Uterus (tissue), 4 donors: ENCODE measurements at places on chromosomes 5 and 9.
A peak's percentile ranks its signal among the peaks of the same experiment; 100 is the strongest.

DNA sequence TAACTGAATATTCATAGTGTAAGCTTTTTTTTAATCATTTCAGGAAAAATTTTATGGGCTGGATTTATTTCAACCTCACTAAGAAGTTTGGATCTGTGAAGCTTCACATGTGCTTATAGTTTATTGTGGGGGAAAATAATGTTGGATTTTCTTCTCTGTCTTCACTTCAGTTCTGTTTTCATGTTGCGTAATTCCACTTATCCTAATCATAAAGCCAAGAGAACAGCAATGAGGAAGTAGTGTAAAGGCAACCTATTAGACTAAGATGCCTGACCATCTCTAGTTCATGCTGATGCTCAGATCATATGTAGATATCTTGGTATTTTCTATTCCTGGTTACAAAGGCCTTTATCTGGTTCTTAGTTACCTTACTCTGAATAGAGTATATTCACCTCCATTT, 50.0 kb downstream of the CD180 start:
- no peak for DNase-seq

DNA sequence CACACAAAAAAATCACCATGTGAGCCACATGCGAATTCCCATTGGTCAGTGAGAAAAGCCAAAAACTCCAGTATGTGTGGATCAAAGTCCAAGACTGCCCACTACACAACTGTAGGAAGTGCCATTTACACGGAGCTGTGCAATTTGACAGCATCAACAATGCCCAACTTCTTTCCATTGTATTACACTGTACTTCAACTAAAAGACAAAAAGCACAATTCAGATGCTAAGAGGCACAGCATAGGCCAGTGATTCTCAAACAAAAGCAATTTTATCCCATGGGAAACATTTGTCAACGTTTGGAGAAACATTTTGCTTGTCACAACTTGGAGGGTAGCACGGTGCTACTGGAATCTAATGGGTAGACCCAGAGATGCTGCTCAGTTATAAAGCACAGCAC, 39.8 kb downstream of the IARS1 start:
- no peak for DNase-seq

GRCh38 chr9:71353720-71354119, 232.3 kb upstream of the TRPM3 start:
- DNase-seq: no peak

GRCh38 chr5:11432116-11432515, 472.1 kb downstream of the CTNND2 start:
- DNase-seq: no peak

DNA sequence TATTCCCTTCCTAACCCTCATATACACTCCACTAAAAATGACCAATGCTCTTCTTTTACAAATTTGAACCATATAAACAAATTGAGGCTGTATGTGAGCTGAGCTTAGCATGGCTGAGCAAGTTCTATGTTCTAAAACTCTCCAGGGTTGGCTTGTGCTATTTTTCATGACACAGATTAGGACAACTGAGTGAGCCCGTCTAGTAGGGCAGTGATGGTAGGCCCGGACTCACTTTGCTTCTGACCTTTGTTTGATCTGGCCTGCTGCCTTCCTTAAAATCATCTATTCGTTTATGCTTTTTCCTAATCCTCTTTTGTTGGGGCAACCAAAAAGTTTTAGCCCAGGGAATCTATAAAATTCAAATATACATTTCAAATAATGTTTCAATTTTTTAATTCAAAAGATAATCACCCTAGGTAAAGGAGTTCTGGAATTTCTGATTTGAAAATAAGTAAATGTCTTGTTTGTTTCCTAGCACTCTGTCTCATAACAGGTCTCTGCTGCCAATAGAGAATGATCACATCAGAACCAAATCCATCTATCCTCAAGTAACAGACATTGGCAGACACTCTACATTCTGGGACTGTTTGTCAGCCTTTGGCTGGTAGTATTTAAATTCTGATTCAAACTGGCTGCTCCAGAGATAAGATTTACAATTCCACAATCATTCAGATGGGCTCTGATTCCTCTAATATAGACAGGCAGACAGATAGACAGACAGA, 217.0 kb upstream of the TARS1 start:
- no peak for DNase-seq

- DNase-seq: no peak
Measured at GRCh38 chr5:135467871-135468485, 15.8 kb upstream of the TIFAB start.

- no peak for DNase-seq
Measured at GRCh38 chr5:74030371-74030770, 404.4 kb downstream of the ARHGEF28 start.

GRCh38 chr5:114243972-114244317, 117.9 kb upstream of the KCNN2 start:
- no peak for DNase-seq

DNA sequence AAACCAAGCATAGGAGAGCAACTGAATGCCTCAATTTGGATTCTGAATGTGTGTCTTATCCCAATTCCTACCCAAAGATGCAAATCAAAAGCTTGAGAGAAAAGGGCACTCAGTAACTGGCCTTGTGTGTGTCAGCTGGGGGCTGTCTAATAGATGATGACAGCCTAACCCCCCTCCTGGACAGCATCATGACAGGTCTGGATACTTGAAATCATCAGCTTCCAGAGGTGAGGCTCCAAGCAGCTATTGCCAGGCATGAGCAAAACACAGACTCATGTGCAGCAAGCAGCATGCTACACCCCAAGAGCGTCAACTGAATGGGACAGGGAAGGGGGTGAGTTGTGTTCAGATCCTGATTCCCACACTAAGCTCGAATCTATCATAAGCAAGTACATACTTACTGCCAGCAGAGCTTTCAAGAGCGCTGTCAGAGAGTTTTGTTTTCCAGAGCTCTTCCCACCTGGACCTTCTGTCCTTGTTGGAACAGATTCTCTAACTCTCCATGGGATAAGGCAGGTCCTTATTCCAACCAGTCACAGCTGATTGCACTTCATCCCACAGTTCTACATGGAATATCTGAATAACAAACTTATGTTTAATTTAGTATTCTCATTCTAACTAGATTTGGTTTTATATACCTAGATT, 467.5 kb downstream of the DTWD2 start:
- DNase-seq: no peak

DNA sequence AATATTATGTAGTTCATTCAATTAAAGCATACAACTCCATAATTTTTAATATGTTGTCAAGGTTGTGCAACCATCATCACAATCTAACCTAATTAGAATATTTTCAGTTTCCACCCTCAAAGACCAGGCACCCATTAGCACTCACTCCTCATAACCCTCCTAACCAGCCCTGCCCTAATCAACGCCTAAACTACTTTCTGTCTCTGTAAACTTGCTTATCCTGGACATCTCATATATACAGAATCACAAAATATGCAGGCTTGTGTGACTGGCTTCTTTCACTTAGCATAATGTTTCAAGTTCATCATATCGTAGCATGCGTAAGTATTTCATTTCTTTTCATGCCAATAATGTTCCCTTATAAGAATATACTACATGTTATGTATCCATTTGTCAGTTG, 134.8 kb upstream of the NFIL3 start:
- DNase-seq: no peak

GRCh38 chr9:135045928-135046738, 41.3 kb upstream of the OLFM1 start:
- DNase-seq: no peak

GRCh38 chr5:124724357-124725039, 21.9 kb downstream of the ZNF608 start:
- DNase-seq: no peak

DNA sequence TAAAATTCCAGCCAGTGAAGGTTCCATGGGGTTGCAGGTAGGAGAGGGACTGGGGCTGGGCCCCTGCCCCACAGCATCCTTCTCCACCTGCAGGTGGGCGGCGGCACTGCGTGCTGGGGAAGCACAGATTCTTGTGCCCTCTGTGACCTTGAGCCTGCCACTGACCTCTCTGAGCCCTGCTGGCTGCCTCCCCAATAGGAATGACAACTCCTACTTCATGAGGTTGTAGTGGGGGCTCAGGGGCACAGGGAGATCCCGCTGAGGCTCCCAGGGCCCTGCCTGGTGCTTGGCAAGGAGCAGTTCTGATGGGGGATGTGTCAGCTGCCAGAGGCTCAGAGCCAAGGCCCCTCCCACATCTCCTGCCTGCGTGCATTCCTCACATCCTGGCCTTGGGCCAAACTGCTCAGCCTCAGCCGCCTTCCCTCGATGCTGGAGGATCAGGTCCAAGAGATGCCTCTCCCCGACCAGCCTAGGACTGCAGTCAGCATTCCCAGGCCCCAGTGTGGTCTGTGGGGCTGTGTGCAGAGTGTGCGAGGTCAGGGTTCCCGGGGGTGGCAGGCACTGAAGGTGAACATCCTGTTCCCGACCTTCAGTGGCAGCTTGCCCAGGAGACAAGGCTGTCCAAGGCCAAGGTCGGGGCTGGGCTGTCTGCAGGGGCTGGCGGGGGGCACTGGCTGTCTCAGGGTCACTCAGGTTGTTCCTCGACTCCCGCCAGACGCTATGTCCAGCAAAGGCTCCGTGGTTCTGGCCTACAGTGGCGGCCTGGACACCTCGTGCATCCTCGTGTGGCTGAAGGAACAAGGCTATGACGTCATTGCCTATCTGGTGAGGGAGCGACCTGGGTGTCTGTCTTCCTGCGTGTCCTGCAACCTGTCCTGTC, 7.0 kb downstream of the ASS1 start:
- DNase-seq: peak; percentile 94

DNA sequence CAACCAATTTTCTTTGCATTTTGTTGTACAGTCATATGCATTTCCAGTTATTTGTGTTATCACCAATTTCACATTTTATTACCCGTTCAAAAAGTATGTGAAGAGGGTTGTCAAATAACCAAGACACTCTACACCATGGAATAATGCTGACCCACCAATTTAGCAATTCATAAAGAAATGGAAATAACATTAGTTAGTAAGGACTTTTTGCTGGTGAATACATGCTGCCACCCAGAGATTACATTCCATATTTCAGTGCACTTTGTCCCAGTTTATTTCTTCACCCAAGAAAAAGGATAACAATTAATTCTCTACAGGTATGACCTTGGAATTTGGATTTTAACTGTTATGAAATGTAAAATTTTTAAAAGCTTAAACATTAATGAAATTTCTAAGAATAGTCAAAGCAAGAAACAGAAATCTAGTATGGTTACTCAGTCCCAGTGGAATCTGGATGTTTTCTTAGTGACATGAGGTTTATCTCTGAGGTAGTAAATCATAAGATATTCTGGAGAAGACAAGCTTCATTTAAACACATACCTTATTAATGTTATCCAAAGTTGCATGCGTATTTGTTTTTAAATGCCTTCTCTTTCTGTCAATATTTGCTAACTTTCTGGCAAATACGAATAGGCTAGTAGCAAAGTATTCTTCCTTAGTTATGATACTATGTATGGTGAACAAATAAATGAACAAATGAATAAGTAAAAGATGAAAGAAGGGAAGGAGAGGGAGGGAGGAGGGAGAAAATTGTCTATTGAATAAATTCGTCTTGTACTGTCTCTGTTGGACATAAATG, 100.6 kb downstream of the CETN3 start:
- no peak for DNase-seq

GRCh38 chr5:170917113-170917512, 55.3 kb downstream of the RANBP17 start:
- DNase-seq: no peak

DNA sequence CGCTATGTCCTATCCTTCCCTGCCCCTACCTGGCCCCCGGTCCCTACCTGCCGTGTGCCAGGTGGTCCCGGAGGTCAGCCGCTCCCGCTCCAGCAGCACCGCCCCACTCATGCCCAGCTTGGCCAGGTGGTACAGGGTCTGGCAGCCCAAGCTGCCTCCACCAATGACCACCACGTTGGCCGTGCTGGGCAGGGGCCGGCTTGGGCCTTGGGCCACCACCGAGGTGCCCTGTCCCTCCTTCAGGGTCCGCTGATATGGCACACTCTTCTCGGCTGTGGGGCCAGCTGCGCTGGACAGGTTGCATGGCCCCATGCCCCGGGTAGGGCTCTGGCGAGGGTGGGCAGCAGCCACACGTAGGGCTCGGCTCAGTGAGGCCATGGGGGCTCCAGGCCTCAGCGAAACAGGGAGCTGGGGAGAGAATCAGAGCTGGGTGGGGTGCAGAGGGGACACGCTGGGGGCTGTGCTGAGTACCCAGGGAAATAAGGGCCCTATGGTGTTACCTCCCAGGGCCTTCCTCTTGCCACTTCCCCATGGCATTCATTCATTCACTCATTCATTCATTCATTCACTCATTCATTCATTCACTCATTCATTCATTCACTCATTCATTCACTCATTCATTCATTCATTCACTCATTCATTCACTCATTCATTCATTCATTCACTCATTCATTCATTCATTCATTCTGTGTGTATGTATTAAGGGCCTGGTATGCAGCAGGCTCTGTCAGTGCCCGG, 4.2 kb downstream of the SARDH start:
- DNase-seq: no peak

DNA sequence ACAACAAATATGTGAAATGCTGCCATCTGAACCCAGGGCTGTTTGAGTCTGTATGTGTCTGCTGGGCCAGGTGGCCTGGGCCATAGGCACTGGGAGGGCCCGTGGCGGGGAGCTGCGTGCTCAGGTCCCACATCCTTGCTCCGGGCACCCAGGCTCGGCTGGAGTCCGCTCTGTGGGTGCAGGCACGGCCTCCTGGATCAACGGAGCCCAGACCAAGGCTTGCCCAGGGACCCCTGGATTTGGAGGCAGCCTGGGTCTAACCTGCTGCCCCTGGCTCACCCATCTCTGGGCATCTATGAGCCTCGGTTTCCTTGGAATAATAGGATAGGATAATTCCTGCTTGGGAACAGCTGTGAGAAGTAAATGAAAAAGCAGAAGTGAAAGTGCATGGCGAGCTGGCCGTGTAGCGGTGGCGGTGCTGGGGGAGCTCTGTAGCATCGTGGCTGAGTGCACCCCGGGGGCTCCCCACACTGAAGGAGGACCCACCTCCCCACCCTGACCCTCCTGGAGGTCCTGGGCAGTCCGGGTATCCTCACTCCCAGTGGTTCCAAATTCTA, 1.2 kb downstream of the CDHR2 start:
- no peak for DNase-seq

DNA sequence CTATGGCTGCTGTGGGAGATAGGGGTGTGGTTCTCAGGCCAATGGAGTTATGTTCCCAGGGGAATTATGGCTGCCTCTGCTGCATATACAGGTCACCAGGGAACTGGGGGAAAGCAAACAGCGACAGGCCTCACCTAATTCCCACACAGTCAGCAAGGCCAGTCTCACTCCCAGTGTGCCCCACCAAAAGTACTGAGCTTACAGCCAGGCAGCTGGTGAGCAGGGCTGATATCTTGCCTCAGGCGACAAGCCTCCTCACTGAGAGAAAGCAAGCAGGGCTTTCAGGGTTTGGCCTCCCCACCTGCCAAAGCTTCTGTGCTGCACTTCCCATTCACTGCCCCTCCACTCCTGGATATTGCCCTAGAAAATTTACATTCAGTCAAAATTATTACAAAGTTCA, 273.8 kb upstream of the TARS1 start:
- no peak for DNase-seq
